ENCODE measurements at places on chromosomes 16 and 17.

DNA sequence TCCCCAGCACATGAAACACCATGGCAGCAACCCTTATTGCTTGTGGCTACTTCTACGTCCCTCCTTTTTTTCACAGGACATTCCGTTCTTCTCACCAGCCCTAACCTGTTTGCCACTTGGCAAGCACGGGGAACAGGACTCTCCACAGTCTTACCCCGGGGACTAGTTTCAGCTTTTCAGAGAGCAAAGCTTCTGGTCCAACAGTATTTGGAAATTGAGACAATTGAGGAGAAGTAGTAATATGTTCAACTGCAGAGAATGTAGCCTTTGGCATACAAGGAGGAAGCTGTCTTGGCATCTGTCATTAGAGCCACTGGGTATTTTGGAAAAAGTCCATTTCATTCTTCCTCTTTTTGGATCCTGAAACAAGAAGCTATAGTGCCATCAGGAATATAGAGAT lies 65.7 kb downstream of the MAP2K6 start:
- DNase-seq, result no peak

DNA sequence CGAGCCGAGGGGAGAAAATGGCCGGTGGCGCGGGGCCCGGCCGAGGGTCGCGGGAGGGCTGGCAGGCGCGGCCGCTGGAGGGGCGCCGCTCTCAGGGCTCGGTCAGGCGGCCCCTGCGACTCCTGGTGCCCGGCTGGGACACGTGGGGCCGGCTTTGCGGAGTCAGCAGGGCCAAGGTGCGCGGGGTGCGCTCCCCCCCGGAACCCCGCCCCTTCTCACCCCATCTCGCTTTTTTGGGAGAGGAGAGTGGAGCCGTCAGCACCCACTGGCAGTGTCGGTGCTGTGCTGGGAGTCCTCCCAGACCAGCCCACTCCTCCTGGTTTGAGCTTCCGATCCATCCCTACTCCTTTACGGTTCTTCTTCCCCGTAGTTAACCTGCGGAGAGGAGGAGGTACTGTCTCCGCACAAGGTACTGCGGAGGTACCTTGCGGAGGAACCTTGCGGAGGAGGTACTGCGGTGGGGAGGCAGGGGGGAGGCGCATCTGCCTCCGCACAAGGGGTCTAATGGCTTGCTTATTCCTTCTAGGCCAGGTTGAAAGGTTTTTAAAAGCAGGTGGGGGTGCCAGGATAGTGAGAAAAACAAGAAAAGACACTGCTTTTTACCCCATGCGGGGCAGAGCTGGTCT lies 19.1 kb upstream of the CBX8 start:
- DNase-seq, result no peak

DNA sequence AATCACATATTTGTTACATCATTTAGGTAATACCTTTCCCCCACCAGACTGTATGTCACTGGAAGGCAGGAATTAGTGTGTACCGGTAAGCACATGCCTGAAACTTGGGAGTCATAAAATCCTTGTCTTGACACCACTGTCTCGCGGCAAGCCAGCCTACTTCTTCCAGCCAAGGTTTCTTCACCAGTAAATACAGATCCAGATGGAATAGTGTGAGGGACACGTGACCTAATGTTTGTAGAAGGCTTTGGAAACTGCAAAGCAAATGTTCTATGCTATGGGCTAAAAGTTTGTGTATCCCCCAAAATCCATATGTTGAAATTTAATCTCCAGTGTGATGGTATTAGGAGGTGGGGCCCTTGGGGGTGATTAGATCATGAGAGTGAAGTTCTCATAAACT lies 126.1 kb downstream of the HS3ST4 start:
- DNase-seq, result no peak

DNA sequence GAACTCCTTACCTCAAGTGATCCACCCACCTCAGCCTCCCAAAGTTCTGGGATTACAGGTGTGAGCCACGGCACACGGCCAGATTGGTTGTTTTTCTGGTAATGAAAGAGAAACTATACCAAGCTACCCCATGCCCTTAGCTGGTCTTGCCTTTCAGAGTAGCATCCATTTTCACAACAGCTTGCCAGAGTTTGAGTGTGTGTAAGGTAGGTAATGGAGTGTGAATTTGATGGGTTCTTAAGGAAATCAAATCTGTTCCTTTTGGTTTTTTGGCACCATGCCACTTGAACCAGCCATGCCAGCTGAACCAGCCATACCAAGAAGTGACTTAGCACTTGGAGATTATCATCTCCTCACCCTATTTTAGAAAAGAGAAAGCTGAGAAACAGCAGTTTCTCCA lies 5.1 kb downstream of the CALCOCO2 start:
- DNase-seq, result no peak

Data from keratinocyte (primary cell).